ENCODE measurements at places on chromosomes 11 and 22.

DNA sequence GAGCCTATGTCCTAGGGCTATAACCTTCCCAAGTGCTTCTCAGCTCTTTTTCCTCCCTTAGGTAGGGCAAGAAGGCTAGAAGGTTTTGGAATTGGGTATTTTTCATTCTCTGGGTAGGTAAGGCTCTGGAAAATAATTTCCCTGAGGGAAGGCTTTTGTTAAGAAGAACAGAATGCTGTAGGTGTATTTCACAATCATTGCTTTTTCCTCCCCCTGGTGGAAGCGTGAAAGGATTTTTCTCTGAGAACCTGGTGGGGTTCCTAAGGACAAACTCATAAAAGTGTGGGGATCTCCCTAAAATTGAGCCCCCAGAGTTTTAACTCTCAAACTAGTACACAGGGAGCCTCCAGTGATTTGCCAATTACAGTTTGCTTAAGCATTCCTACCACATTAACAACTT is 41.1 kb upstream of the NARS2 start:
- no peak for DNase-seq

DNA sequence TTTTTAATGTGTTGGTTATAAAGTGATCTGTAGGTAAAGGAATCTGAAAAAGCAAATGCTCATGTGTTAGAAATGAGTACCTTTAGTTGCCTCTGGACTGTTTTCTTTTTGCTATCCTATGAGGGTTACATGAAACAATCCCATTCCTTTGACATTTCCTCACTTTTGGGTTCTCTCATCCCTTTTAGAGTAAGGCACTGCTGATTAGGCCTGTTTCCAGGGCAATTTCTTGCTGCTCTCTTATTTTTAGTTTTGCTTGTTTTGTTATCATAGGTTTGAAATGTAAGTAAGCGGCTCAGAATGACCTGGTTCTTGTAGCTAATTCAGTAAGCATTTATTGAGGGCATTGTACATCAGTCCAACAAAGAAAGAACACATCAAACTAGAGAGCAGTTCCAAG is 138.9 kb downstream of the DDX10 start:
- no peak for DNase-seq

GRCh38 chr11:107808521-107808920 is 50.1 kb downstream of the SLC35F2 start:
- no peak for DNase-seq

DNA sequence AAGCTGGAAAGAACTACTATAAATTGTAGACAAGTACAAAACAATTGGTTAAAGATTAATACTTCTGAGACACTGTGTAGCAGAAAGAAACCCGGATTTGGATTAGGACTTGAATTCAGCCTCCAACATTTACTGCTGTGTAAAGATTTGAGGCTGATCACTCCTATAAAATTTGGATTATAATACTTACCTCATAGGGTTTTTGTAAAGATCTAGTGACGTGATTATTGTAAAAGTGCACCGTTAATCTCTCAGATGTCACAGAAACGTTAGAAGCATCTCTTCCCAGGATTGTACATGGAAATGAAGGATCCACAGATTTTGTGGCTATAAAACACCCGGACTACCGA is 323 bp upstream of the HIKESHI start:
- no peak for DNase-seq

DNA sequence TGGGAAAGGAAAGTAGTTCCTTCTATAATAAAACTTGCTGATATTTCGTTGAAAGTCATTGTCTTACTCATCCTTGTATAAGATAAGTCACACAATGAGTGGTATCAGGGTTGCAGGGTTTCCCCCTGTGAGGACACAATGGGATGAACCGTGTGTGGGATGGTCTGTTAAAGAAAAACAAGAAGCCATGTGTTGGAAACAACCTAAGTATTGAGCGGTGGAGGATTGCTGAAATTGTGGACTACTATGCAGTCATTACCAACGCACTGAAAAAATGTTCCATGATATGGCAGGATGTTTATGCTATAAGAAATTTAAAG is 28.6 kb downstream of the PTPRJ start:
- no peak for DNase-seq

DNA sequence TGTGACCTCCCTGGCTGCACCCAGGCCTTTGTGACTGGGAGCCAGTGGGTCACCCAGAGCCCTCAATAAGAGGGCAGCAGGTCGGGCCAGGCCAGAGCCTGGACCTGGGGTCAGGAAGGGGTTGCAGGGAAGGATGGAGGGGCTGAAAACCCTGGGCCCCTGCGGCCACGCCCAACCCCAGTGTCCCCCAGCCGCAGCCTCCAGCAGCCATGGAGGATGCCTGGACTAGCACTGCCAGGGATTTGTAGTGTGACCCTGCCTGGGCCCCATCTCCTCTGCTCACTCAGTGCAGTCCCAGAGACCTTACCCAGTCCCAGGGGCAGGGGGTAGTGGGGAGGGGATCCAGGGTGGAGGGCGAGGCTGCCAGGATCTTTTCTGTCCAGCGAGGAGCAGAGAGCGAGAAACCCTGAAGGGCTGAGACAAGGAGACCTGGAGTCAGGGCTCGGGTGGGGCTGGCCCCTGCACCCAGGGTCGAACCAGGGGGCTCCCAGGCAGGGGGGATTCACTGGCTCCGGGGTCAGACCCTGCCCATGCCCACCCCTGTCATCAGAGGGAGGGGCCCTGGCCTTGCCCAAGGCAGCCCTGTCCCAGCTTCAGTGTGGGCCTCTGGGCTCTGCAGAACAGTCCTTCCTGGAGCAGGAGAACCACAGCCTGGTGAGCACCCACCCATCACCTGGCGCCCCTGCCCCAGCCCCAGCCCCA is 187.5 kb downstream of the IGLL1 start:
- no peak for DNase-seq

Data from activated CD4-positive, alpha-beta T cell treated with anti-CD3 and anti-CD28 coated beads, Interleukin-2, amount 50 U/mL, for 24 hours (primary cell).